ENCODE measurements at places on chromosomes 13 and 19. TPM values are rescaled to one million over a fixed set of nuclear protein-coding genes. Genes with fewer than 3 reads are reported as not detected.

Gene PNMA8A
- 3.0 TPM for total RNA-seq

Gene LRP3
- 36.6 TPM for total RNA-seq

Gene CIRBP
- total RNA-seq = 453 TPM

DNA sequence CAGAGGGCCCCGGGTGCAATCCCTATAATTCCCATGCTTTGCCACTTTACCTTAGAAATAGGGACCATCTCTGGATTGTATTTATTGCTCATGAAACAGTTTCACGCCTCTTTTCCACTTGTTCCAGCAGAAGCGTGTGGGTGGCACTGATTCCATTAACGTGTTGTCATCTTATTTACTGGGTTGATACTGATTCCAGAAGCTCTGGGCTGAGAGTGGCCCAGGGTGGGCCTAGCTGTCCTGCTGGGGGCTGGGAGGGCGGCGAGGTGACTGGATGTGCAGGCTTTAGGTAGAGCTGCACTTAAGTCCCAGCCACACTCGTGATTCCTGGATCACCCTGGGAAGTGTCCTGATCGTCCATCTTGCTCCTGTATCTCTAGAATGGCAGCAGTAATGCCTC is 155.0 kb downstream of the TEX29 start:
- no peak for ATAC-seq

- ATAC-seq = no peak
Observed at GRCh38 chr19:12364391-12365235, 870 bp downstream of the ZNF442 start.

DNA sequence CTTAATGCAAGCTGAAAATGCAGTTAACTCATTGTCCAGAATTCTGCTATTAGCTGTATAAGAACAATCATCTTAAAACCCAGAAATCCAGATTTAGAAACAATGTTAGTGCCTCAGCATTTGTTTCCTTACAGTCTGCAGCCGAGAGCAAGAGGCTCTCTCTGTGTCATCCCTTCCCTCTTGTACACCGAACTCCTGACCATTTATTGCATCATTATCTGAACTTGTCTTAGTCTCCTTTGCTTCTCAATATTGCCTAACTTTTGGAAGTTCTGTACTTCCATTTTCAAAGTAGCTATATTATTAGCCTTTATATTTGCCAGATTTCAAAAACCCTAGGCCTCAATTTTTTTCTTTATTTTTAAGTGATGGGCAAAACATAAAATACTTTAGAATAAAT is 27.1 kb downstream of the RNASEH2B start:
- no peak for ATAC-seq

DNA sequence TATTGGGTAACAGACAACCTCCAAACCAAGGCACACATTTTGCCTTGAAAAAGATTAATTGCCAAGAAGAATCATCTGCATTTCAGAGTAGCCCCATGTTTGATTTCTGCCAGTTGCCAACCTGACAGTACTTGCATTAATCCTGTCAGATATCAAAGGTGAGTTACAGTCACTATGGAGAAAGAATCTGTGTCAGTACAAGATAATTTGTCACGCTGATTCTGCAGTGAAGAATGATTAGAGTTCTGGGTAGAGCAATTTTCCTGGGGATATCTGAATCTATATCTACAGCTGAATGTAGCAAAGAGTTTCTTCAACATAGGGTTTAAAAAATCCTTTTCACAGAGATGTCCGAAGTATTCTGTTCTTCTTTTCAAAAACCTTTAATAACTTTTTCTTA is 150.7 kb downstream of the AKAP11 start:
- ATAC-seq = no peak

- ATAC-seq = no peak
Observed at GRCh38 chr19:42316223-42317211, 3.4 kb downstream of the TMEM145 start.

DNA sequence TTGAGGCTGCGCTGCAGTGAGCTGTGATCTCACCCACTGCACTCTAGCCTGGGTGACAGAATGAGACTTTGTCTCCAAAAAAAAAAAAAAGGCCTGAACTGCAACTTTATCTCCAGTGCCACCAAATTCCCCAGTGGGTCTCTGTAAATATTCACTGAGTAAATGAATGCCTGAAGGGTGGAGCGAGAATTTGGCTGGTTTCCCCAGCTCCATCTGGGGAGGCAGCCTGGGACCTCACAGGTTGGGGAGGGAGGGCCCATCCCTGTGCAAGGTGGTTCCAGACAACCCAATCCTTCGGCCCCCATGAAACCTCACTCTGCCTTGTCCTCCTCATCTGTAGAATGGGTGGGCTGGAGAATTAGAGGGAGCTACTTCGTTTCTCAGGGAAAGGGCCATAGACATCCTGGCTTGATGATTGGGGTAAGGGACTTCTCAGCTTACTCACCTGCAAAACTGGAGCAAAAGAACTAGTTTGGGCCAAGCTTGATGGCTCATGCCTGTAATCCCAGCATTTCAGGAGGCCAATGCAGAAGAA is 4.2 kb upstream of the PKN1 start:
- no peak for ATAC-seq

Measured in gastroesophageal sphincter (tissue), 4 donors.